ENCODE measurements at places on chromosomes 2 and 18. TPM values are rescaled to one million over a fixed set of nuclear protein-coding genes. Genes with fewer than 3 reads are reported as not detected.

GRCh38 chr2:234818937-234819336 lies 132.9 kb upstream of the SH3BP4 start:
- no peak overlapping the region for H3K4me3 ChIP-seq
- no peak overlapping the region for H3K27ac ChIP-seq
- H3K27me3 ChIP-seq, result no peaks in the 10 kb centered on the region

- no peaks in the 10 kb centered on the region for H3K36me3 ChIP-seq
- peak overlapping the region; percentile 56 for H3K27ac ChIP-seq
- H3K27me3 ChIP-seq, result no peaks in the 10 kb centered on the region
- no peak for DNase-seq
- peaks cover 29% of the 10 kb centered on the region for H3K4me1 ChIP-seq
- H3K4me3 ChIP-seq, result no peak overlapping the region
These were observed 139.9 kb upstream of the GLI2 start for GRCh38 chr2:120595739-120596138.

DNA sequence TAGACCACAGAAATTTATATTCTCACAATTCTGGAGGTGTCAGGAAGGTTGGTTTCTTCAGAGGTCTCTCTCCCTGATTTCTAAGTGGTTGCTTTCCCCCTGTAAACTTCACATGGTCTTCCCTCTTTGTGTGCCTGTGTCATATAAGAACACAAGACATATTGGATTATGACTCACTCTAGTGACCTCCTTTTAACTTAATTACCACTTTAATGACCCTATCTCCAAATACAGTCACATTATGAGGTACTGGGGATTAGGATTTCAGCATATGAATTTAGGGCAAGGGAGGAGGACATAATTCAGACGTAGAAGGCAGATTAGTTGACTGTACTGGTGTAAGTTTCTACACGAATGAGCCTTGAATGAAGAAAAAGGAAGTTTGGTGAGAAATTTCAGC lies 38.2 kb upstream of the EPHA4 start:
- no peak for DNase-seq
- no peaks in the 10 kb centered on the region for H3K4me1 ChIP-seq
- no peaks in the 10 kb centered on the region for H3K36me3 ChIP-seq
- H3K27ac ChIP-seq, result no peak overlapping the region
- no peaks in the 10 kb centered on the region for H3K27me3 ChIP-seq

The ZNF521 gene
- 18.7 TPM for total RNA-seq

- no peaks in the 10 kb centered on the region for H3K27me3 ChIP-seq
- no peaks in the 10 kb centered on the region for H3K36me3 ChIP-seq
- no peaks in the 10 kb centered on the region for H3K4me1 ChIP-seq
These were observed 242.4 kb downstream of the LPIN1 start for GRCh38 chr2:11988691-11989353.
